Stimulated activated CD8-positive, alpha-beta memory T cell treated with anti-CD3 and anti-CD28 coated beads, Interleukin-7, amount 100 ng/mL, for 1 hour (primary cell): ENCODE measurements at places on chromosomes 7 and 10.

DNA sequence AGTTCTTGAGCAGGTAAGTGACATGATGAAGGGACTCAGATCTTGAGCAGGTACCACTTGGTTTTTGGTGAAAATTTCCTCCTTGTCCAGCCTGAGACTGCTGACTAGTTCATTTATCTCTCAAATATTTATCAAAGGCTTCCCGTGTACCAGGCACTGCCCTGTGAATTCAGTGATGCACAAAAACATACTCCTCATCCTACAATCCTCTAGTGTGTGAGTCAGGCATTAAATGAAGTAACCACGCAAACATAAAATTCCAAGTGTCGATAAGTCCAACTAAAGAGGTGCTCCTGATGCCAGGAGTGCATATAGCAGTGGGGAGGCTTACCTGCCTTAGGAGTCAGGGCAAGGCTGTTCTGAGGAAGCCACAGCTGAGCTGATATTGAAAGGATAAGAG lies 41.5 kb upstream of the LBX1 start:
- DNase-seq, result no peak

DNA sequence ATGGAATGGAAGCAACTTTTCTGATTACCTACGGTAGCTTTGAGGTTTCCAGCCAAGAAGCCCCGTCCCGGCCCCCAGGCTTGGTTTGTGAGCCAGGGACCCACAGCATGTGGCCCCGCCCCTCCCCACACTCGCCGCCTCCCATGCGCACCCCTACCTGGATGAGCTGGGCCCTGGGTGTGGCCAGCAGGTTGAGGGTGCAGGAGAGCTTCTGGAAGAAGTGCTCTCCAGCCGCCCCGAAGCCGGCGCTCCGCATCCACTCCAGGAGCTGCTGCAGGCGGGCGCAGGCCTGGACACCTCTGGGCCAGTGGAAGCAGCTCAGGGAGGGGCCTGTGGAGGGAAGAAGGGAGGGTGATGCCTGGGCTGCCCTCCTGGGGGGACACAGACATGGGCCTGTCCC lies 39.7 kb downstream of the AP5Z1 start:
- no peak for DNase-seq

GRCh38 chr7:92988941-92989545 lies 128.7 kb downstream of the SAMD9 start:
- DNase-seq, result no peak

GRCh38 chr7:126780993-126781392 lies 471.7 kb downstream of the GRM8 start:
- DNase-seq, result no peak

- no peak for DNase-seq
These were observed 3.0 kb downstream of the HOXA1 start for GRCh38 chr7:27092819-27093110.

DNA sequence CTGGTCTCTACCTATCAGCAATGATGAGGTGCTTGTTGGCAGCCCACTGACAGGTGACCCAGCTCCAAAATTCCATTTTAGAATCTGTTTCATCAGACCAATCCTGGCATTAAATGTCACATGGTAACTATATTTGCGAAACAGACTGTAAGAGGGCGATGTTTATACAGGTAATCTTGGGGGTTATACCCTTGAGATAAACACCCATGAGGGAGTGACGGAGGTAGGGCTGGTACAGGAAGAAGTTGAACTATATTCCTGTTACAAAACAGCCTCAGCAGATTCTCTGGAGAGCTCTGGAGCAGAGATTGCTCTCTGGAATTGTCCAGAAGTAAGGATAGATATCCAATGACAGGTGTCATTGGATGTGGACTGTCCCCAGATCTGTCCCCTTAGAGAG lies 444.8 kb upstream of the DPP6 start:
- DNase-seq, result no peak

- no peak for DNase-seq
These were observed 149.3 kb downstream of the GALNT17 start for GRCh38 chr7:71281261-71281660.

GRCh38 chr10:46528171-46528671 lies 28.2 kb downstream of the GPRIN2 start:
- DNase-seq, result no peak

GRCh38 chr7:32670110-32671025 lies 175.1 kb downstream of the AVL9 start:
- no peak for DNase-seq

- no peak for DNase-seq
These were observed 1.2 kb upstream of the INPP5A start for GRCh38 chr10:132536241-132536876.
